ENCODE measurements at places on chromosomes 4 and X.
A peak's percentile ranks its signal among the peaks of the same experiment; 100 is the strongest.

- DNase-seq, result no peak
These were observed 631 bp downstream of the TMEM47 start for GRCh38 chrX:34656467-34656841.

GRCh38 chr4:168177546-168178149 is 85.3 kb downstream of the ANXA10 start:
- DNase-seq, result no peak

DNA sequence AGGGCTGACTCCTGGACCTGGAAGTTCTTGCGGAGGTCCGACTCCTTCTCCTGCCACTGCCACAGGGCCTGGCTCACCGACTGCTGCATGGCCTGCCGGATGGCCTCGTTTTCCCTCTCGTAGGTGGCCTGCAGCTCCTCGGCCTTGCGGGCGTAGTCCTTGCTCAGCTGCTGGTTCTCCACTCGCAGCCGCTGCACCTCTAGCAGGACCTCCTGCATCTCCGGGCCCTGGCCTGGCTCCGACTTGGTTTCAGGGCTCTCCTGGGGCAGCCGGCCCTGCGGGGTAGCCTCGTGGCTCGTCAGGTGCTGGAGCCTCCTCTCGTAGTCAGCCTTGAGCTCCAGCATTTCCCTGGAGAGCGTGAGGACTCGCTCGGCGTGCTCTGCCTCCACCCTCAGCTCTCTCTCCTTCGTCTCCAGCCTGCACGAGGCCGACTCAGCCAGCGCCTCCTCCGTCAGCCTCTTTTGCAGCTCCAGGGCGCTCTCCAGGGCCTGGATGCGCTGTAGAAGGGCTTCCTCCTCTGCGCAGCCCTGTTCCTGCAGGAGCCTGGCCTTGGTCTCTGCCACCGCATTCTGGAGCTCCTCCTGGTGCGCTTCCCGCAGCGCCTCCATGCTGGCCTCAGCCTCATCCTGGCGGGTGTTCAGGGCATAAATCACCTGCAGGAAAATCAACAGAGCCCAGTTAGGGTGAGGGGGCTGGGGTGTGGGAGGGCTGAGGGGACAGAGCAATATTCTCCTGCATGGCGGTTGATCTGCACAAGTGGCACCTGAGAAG is 72.2 kb downstream of the FAM184B start:
- DNase-seq, result no peak

GRCh38 chr4:27234306-27234899 is 373.8 kb downstream of the STIM2 start:
- no peak for DNase-seq

DNA sequence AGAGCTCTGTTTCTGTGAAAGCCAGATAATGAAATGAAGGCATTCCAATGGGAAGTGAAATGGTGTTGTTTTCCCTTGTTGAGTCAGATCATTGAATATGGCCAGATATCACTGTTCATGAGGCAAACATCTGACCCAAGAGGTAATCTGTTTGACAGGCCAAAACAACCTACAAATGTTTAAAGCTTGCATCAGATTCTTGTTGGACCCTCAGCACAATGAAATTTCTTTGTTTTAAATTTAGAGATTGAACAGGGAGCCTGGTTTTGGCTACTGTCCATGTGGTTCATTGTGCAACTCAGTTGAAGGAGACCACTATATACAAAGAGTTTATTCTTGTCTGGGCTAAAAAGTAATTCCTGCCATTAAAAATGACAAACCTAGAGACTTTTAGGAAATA is 159.1 kb downstream of the AFF2 start:
- DNase-seq, result no peak

DNA sequence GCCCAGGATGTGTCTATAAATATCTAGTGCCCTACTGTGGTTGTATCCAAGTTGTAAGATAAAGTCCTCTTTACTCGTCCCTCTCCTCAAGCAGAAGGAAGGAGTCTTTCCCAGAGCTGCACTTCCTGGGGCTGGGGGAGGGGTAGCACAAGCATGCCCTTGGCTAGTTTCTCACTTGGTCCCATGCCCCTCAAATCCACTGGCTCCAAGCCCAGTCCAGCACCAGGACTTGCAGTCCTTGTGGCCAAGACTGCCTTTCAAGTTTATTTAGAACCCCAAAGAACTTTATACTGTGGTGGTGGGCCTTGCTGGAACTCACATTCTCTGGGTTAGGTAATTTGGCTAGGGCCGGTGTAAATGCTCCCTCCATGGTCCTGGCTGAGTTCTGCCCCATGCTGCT is 43.2 kb upstream of the SLC10A4 start:
- DNase-seq, result no peak

GRCh38 chr4:14087921-14088320 is 460.4 kb upstream of the BOD1L1 start:
- no peak for DNase-seq

DNA sequence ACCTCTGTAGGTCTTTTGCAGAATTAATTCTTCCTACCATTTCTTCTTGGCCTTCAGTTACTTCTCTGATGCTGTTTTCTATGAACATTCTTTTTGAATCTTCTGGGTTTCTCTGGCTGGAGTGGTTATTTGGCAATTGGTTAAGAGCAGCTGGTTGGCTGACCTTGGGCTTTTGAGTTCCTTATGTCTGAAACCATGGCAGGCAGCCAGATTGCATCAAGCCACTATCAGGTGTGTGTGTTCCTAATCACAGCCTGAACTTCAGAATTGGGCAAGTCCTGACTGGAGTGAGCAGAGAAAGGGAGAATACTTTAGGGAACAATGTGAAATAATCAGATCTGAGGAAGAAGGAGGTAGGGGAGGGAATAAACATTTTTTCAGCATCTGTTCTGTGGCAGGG is 90.2 kb downstream of the ARHGAP10 start:
- peak; percentile 73 for DNase-seq

- DNase-seq, result no peak
These were observed 148.3 kb upstream of the ANXA10 start for GRCh38 chr4:167943872-167944505.

GRCh38 chr4:95599777-95600400 is 51.1 kb upstream of the UNC5C start:
- no peak for DNase-seq

- no peak for DNase-seq
These were observed 452.9 kb downstream of the SPRY1 start for GRCh38 chr4:123849495-123849894.

DNA sequence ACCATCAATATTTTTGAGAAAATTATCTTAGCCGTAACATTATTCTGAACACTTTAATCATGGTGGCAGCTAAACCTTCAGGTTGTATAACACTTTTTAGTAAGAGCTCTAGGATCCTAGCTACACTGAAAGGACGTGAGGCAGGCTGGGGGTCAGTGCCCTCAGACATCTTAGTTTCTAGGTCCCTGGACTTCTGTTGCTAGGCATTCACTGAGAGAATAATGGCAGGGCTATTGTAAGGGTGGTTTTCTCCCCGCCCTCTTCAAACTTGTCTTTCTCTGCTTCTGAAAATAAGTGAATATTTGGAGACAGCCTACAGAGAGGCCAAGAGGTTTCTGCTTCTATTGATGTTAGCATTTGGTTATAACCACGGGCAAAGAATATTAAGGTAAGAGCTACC is 15.4 kb upstream of the MMRN1 start:
- DNase-seq, result no peak

- no peak for DNase-seq
These were observed 26.8 kb downstream of the SH3TC1 start for GRCh38 chr4:8225706-8226443.

DNA sequence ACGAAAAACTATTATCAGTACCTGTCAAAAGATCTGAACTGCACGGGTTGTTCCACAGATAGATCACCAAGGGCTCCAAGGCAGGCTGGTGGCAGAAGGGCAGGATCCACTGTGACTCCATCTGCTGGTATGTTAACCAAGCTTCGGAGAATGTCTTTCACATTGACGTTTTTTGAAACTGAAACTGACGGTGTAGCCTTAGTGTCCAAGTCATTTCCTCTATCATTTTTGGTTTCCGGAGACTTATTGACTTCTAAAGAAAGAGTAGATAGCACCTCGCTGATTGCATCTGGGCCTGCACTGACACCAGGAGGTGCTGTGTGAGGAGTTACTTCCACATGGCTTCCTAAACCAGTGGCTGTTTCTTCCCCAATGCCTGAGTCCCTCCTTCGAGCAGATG is 186.9 kb downstream of the LRBA start:
- DNase-seq, result no peak

DNA sequence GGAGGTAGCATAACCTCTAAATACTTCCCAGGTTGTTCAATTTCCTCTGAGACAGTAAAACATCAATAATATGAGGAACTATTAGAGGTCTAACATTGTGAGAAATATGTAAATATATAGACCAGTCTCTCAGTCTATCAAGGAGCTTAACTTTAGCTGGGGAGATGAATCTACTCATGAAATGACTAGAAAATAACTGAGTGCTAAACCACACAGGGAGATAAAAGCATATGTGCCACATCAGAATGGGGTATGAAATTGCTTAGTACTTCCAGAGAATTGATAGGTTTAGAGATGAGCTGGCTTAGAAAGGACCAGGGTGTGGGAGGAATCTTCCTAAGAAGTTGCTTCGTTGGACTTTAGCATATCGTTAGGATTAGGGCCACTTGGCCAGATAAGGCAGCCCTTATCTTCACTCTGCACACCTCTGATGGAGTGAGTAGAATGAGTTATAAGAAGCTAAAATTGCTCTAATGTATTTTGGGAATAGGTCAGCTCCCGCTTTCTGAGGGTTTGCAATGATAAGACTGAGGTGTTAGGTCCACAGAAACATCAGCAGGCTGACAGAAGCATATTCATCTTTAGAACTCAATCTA is 299.2 kb downstream of the UNC5C start:
- no peak for DNase-seq

DNA sequence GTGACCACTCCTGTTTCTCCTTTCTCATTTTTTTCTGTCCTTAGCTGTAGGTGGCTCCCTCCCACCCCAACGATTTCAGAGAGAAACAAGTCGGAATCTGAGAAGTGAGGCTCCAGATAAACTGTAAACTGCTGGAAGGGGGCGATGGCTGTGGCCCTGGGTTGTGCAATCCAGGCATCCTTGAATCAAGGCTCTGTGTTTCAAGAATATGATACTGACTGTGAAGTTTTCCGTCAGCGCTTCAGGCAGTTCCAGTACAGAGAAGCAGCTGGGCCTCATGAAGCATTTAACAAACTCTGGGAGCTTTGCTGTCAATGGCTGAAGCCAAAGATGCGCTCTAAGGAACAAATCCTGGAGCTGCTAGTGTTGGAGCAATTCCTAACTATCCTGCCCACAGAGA is 37.7 kb downstream of the ETDC start:
- DNase-seq, result no peak

DNA sequence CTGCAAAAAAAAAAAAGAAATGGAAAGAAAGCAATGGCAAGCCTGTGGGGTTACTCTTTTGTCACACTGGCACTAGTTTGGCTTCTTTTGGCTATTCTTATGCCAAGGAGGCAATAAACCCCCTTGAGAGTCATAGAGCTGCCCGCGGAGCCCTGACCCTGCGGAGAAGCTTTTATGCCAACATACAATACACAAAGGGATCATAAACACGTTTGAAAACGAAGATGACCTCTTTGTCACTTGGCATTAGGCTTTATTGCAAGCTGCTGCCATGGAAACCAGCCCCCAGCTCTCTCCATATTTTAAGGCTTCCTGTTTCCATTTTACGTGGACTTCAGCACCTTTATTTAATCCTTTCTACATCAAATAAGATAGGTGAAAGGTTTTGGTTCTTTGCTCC is 7.6 kb downstream of the NEUROG2 start:
- no peak for DNase-seq

GRCh38 chrX:53281321-53281822 is at the start of gene IQSEC2:
Gene IQSEC2, minus strand, starts transcription at chrX:53281584.
- peak; percentile 81 for DNase-seq

DNA sequence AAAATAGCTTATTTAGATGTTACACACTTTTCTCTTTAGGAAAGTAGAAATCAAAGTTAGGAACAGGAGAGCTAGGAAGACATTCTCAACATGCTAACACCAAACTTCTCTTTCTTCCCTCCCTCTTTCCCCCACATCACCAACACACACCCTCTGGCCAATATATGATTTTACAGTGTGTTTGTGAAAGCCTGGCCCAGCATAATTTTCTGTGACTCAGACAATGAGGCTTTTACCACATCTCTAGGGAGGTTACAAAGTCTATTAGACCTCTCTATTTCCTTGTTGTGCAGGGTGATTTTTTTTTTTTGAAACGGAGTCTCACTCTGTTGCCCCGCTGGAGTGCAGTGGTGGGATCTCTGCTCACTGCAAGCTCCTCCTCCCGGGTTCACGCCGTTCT is 189.9 kb downstream of the AASDH start:
- no peak for DNase-seq

- no peak for DNase-seq
These were observed 260.1 kb upstream of the FTHL17 start for GRCh38 chrX:31331928-31332327.

DNA sequence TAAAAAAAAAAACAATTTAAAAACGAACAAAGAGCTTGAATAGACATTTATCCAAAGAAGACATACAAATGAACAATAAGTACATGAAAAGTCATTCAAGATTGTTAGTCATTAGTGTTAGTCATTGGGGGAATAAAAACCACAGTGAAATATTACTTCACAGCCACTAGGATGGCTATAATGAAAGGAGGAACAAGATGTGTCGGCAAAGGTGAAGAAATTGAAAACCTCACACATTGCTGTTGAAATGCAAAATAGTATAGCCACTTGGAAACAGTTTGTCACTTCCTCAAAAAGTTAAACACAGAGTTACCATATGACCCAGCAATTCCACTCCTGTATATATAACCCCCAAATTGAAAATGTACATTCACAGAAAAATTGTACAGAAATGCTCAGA is 45.2 kb upstream of the SLC39A8 start:
- DNase-seq, result no peak

DNA sequence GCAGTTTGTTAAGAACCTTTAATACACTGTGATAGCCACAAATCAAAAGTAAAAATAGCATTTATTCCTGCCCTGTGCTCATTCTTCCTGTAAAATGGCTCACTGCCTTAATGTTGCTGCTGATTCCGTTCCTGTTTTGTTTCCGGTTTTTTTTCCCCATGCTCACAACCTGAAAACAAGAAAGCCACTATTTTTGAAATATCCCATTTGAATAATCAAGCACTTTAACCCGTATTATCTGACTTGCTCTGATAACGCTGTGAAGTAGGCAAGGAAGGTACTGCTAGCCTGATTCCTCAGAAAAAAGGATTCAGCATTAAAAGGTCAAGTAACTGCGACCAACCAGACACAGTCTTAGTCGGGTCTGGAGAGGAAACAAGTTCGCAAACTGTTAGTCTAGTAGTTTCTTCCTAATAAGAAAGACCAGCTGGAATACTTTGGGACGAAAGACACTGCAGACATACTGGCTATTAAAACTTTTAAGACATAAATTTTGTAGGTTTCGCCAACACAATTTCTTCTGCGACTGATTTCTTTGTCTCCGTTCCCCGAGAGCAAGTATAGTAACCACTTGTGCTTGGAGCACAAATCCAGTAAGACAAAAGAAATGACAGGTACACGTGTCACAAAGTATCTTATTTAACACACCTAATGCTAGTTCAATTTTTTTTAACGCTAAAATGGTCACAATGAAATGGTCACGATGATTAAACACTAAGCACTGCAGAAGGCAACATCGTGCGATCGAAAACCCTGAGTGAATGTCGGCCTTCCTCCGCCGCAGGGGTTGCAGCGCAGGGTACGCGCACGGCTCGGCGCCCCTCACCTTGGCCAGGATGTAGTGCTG is 802 bp downstream of the COX18 start:
- no peak for DNase-seq

GRCh38 chrX:36961590-36961989 is 46.6 kb upstream of the FAM47C start:
- DNase-seq, result no peak

- DNase-seq, result no peak
These were observed 332.2 kb downstream of the DHX15 start for GRCh38 chr4:24252121-24252520.

- DNase-seq, result no peak
These were observed 46.2 kb downstream of the SLC9A7 start for GRCh38 chrX:46712764-46713163.

All from DMS 273 treated with DMSO at 0.1 percent for 48 hours (cell line).